ENCODE measurements at places on chromosomes 11 and 22.

DNA sequence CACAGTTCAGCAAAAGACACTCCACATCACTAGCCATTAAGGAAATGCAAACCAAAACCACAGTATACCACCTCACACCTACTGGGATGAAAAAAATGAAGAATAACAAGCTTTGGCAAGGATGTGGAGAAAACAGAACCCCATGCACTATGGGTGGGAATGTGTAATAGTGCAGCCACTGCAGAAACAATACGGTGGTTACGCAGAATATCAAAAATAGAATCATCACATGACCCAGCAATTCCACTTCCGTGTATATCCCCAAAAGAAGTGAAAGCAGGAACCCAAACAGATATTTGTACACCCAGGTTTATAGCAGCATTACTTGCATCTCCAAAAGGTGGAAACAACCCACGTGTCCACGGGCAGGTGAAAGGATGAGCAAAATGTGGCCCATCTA lies 20.8 kb downstream of the CARS1 start:
- no peak for DNase-seq

- no peak for DNase-seq
Observed at GRCh38 chr11:23959462-23959861, 537.4 kb upstream of the LUZP2 start.

DNA sequence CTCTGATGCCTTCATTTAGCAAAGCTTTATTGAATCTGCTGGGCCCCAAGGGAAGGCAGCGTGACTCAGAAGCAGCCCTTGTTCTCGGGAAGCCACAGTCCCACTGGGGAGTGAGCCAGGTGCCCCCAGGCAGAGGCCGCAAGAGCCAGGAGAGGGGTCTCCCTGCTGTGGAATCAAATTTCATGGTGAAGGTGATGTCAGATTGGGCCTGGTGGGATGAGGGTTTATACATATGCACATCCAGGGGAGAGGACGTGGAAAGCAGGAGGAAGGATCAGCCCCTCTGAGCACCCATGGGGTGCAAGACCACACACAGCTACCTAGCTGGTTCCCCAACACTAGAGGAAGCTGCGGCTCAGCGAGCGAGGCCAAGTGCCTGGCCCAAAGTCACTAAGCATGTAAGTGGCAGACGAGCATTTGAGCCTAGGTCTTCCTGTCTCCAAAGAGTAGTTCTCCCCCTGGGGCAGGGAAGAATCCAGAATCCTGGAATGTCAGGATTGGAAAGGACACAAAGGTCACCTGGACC lies 2.0 kb downstream of the SYNGR1 start:
- DNase-seq, result no peak

GRCh38 chr11:128841461-128842072 lies 25.5 kb downstream of the KCNJ1 start:
- DNase-seq, result no peak

GRCh38 chr11:64861227-64861975 lies 16.9 kb upstream of the CDC42BPG start:
- DNase-seq, result no peak

- no peak for DNase-seq
Observed at GRCh38 chr22:49208004-49208402, 619.7 kb downstream of the BRD1 start.

DNA sequence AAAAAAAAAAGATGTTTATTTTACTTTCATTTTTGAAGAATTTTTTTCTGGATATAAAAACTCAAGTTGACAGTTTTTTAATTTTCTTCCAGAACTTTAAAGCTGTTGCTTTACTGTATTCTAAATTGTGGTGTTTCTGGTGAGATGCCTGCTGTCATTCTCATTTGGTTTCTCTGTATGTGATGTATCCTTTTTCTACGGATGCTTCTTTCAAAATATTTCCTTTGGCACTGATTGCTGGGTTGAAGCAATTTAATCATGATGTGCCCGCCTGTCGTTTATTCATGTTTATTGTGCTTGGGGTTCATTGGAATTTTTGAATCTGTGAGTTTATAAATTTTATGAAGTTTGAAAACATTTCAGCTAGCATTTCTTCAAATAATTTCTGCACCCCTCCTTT lies 29.4 kb upstream of the CTSD start:
- no peak for DNase-seq

GRCh38 chr11:2582351-2582945 lies 117.3 kb downstream of the KCNQ1OT1 start:
- no peak for DNase-seq

- no peak for DNase-seq
Observed at GRCh38 chr11:3155691-3156258, 9.3 kb downstream of the OSBPL5 start.

GRCh38 chr11:113664981-113665710 lies 41.0 kb downstream of the TMPRSS5 start:
- no peak for DNase-seq

DNA sequence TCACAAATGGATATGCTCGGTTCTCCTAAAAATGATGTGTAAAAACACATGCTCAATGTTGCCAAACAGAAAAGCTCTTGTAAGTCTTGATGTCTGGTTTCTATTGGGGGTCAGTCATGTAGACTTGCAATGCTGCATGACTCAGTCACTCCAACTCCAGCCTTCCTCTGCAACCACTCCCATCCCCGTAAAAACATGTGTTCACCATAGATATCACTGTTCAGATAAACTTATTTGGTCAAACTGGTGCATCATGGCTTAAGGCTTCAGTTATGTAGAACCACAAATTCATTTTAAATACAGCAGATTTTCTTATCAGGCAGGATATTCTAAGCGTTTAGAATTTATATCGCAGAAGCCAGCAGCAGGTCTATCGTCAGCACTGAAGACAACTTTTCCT lies 298.4 kb upstream of the LUZP2 start:
- no peak for DNase-seq

DNA sequence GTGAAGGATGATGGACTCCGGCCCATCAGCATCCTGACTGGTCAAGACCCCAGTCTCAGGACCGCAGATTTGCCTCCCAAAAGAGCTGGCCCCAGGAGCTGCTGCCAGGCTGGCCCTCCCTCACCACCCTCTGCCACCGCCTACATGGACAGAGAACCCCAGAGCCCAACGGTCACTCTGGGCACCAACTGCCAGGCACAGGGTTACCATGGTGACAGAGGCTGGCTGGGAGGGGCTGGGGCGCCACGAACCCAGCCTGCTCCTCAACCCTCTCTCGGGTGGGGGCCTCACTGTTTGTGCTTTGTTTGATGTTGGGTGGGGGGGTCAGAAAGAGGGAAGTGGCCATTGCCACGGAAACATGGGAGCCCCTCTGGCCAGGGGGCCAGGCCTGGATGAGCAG lies 55.8 kb downstream of the ELFN2 start:
- no peak for DNase-seq

DNA sequence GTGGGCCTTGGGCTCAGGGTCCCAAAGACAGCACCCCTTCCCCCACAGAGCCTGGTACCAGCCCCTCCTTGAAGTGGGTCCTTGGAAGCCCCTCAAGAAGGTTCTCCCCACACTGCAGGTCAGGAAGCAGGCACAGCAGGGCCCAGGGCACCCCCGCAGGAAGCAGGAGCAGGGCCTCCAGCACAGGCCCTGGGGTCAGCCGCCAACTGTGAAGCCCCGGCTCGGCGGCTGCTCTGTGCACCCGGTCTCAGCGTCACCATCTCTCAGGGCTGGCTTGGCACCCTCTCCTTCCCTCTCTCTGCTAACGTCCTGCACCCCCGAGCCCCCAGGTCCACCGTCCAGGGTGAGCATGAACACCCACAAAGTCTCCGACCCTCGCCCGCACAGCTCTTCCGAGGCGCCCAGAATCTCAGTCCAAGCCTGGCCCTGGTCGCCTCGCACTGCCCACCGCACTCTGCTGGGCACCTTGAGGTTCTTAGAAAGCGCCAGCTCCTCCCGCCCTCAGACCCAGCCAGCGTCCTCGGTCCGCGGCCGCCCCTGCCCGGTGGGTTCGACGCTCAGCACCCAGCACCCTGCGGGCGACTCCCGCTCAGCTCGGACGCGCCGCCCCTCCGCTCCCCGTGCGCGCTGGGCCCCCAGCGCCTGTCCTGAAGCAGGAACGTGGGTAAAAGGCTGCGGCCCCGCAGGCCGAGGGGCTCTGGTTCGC lies 1.4 kb upstream of the SIGIRR start:
- DNase-seq, result no peak

GRCh38 chr22:50581950-50582492 lies 628 bp downstream of the CHKB start:
- no peak for DNase-seq

DNA sequence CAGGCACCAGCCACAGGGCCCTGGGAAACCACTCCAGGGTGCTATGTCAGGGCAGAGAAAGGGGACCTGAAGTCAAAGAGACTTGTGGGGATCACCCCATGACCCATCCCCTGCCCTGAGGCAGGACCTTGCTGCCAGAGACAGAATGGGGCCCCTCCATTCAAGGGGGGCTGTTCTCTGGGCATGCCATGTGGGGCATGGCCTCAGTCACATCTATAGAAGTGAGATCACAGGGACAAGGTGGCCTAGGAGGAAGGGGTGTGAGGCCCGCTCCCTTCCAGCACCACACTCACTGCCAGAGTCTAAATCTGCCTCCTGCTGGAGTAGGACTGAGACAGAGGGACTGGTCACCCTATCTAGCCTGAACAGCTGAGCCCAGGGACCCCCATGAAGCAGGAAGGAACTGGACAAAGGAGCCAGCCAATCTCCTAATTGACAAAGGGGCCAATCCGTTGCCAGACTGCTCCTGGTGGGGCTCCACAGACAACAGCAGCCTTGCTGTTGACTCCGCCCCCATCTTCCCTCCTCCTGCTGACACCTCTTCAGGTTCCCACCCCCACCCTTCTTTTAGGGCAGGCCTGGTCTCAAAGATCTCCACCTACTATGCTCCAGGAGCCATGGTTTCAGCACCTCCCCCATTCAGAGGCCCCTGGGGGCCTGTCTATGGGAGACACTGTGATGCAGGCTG lies 26.0 kb downstream of the NEAT1 start:
- no peak for DNase-seq

- DNase-seq, result no peak
Observed at GRCh38 chr11:114130115-114130576, 70.6 kb downstream of the ZBTB16 start.

- DNase-seq, result no peak
Observed at GRCh38 chr11:116335891-116336290, 436.9 kb downstream of the BUD13 start.

- no peak for DNase-seq
Observed at GRCh38 chr11:32100495-32100894, 9.6 kb downstream of the RCN1 start.

DNA sequence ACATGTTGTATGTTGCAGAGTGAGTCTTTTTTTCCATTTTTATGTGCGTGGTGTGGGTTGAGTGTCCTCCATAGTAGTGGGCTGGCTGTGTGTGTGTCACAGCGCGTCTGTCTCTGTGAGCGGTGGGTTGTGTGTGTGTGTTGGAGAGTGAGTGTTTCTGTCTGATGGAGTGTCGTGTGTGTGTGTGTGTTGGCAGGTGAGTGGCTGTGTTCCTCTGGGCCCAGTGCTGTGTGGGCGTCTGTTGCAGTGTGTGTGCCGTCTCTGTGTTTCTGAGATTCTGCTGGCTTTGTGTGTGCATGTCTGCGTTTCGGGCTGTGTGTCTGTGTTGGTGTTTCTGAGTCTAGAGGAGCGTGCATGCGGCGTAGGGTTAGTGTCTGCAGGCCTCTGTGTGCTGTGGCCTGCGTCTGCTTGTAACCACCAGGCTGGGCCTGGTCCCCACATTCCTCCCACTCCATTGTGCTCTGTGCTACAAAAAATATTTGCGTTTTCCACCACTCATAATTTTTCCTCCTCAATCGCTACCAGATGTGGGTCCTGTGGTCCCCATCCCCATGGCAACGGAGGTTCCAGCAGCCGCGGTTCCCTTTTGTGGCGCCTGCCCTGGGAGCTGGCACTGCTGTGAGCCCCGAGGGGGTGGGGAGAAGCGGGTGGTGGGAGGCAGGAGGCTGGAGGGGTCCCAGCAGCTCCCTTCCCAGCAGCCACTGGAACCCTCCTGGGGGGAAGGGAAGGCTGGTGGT lies 15.2 kb downstream of the SCARF2 start:
- no peak for DNase-seq

DNA sequence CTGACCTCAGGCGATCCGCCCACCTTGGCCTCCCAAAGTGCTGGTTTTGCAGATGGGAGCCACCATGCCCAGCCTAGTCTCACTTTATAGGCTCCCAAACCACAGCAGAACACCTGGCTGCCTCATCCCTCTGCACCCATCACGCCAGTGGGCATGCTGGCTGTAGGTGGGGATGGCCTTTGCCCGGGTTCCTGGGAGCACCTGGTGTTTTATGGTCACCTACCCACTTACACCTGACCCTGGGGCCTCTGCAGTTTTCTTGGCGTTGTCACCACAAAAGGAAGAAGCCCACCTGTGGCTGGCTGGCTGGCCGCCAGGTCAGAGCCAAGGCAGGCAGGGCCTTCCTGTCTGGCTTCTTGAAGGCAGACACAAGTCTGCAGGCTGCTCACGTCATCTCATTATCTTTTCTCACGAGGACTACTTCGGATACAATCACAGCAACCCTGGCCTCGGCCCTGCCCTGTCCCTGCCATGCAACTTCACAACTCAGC lies 8.2 kb downstream of the RRP7A start:
- DNase-seq, result no peak

- no peak for DNase-seq
Observed at GRCh38 chr11:9530901-9531625, 42.4 kb upstream of the WEE1 start.

DNA sequence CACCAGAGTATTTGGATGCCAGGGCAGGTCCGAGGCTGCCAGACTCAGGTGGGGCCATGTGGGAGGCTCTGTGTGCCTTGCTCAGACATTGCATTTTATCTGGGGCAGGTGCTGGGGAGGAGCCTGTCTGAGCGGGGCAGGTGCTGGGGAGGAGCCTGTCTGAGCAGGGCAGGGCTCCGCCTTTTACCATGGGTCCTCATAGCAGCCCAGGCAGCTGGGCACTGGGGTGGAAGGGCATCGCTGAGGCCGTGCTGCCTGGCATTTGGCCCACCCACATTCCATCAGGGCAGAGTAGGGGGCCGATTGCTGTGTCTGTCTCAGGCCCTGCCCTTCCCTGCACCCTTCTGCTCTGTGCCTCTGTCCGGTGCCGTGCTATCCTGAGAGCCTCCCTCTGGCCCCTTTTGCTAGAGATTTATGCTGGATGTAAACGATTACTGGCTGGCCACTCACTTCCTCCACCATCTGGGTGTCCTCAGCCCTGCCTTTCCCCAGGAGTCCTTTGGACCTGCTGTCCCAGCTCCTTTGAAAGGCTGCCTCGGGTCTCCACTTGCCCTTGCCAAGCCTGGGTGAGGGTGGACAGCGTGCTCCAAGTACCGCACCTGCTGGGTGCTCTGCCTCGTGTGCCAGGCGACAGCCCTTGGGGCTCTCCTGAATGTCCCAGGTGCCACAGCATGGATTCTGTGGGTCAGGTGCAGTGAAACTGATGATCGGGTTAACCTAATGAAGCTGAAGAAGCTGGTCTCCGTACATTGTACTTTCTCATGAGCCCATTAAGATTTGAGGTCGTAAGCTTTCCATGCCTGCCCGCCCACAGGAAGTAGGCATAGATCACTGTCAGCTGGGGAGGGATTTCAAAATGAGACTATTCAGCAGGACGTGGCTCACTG lies 281.6 kb downstream of the TBC1D22A start:
- DNase-seq, result no peak

- no peak for DNase-seq
Observed at GRCh38 chr22:36144886-36145541, 15.5 kb downstream of the APOL3 start.
